ENCODE measurements at places on chromosomes 11 and 22.

DNA sequence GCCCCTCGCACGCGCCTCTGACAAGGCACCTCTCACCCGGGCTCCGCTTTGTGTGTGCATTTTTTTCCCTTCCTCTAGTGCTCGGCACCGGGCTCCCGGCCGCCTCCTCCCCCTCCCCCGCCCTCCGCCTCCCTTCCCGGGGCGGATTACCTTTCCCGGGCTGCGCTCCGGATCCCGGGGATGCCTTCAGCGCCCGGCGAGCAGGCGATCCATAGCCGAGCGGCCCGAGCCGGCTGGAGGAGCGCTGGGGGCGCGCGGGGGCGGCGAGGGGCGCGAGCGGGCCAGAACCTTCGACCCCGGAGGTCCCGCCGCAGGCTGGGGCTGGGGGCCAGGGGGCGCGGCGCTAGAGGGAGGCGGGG is 282 bp downstream of the MPPED2 start:
- no peak for DNase-seq

- DNase-seq: no peak
Measured at GRCh38 chr22:50628543-50629134, 687 bp upstream of the ARSA start.

GRCh38 chr22:37331034-37331428 is 48.7 kb downstream of the CYTH4 start:
- DNase-seq: no peak

GRCh38 chr11:108796551-108796950 is 131.7 kb downstream of the DDX10 start:
- no peak for DNase-seq

- DNase-seq: no peak
Measured at GRCh38 chr22:46293577-46294260, 3.0 kb upstream of the GTSE1 start.

- DNase-seq: no peak
Measured at GRCh38 chr11:58067685-58068084, 36.9 kb downstream of the OR6Q1 start.

DNA sequence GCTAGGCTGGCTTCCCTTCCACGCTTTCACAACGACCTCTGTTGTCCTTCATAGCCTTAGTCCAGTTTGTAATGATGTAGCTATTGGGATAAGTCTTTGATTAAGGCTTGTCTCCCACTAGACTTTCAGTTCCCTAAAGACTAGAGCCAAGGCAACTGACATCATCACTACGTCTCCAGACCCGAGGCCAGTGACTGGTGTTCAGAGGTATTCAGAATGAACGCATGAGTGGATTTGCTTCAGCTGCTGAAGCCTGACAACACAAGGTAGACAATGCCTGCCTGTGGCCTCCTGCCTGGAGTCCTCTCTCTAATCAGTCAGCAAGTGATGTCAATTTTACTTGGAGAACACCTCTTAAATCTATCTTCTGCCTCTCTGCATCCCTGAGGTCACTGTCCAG is 13.6 kb downstream of the EFCAB6 start:
- DNase-seq: no peak

GRCh38 chr11:112004389-112004788 is 20.8 kb upstream of the DLAT start:
- peak; percentile 55 for DNase-seq

DNA sequence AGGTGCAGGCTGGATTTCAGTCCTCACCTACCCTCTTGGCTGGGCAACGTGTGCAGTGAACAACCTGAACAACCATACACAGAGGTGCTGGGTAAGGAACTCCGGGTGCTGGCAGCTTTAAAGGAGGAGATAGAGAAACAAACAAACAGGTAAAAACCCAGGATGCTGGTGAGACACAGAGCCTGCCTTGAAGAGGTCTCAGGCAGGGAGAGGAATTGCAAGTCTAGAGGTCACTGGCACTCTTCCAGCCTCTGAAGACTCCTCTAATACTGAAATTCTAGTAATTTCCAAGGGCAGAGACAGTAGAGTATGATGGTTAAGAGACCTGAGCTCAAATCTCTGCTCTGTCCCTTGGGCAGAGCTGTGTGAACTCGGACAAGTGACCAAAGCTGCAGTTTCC is 192.5 kb downstream of the CEP164 start:
- no peak for DNase-seq

- no peak for DNase-seq
Measured at GRCh38 chr11:6824136-6824823, 21.2 kb upstream of the OR10A5 start.

DNA sequence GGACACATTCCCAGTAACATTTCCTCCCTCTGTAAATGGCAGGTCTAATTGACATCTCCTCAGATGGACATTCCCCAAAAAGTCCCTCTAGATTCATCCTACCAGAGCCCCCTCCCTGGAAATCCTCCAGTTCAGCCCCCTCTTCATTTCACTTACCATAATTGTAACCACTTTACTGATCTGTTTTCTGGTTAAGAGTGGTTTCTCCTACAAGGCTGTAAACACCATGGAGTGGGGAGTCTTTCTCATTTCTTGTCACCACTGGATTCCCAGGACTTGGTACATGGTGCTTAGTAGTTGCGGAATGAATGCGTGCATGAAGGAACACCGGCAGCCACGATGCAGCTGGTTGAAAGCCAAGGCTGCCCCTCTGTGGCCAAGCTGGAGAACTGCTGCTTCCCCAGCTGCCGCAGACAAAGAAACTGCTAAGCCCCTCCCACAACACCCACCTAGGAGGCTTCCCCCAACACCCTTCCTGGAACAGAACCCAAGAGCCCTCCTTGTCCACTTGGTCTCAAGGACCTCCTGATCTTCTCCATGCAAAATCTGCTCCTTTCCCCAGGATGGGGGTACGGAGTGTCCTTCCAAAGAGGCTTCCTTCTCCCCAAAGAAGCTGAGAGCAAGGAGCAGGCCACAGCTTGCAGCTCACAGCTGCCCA is 18.6 kb upstream of the SCARF2 start:
- DNase-seq: peak; percentile 86

GRCh38 chr22:26672060-26672471 is 14.7 kb downstream of the MIAT start:
- no peak for DNase-seq

All from WTC11 (cell line).